Amniotic stem cell (primary cell): ENCODE measurements at places on chromosomes 1 and 21.

DNA sequence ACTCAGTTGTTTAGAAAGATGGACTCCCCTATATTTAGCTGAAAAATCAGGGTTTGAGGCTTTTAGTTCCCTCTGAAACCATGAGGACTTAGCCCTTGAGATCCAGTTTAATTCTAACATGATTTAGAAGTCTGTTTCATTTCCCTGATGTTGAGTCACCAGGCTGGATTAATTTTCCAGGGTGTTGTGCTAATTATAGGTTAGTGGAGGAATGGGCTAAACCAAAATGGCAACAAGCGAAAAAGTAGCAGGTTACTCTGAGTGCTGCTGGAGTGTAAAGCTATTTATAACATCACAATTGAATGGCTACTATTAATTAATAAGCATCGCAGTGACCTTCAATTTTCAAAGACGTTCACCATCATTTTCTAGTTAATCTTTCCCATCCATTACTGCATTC, 15.5 kb upstream of the USP24 start:
- no peak for DNase-seq

- no peak for DNase-seq
These were observed 50.5 kb downstream of the OPTC start for GRCh38 chr1:203544485-203544884.

DNA sequence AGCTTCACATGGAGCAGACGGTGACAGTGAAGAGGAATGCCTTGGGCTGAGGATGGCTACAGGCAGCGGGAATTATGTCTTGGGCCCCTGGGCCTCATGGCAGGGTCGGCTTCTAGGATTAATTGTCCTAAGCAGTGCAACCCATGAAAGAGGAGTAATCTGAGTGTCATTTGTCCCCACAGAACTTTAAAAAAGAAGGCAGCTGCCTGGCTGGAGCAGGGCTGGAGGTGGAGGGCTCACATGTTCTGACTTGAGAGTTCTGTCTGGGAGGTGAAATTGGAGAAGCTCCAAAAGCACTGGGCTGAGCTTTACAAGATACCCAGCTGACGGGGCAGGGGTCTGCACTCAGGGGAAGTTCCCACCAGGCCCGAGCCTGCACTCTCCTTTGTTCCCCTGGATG, 22.6 kb downstream of the CACNA1S start:
- no peak for DNase-seq

- no peak for DNase-seq
These were observed 113.4 kb upstream of the ATP1A1 start for GRCh38 chr1:116259663-116260062.

DNA sequence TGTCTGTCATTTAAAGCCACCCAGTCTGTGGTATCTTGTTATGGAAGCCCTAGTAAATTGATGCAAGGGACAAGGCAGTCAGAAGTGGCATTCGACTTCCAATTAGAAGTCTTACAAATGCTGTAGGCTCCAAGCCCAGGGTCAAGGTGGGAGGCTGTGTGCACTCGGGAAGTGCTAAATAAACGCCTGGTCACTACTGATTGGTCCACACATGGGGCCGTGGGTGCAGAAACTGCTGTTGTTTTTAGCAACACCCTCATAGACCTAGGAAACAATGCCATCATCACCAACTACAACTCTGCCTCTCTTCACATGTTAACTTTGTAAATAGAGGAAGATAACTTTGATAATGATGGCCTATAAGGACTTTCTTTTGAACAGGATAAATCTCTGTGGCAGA, 20.2 kb upstream of the ZBTB21 start:
- DNase-seq = no peak

DNA sequence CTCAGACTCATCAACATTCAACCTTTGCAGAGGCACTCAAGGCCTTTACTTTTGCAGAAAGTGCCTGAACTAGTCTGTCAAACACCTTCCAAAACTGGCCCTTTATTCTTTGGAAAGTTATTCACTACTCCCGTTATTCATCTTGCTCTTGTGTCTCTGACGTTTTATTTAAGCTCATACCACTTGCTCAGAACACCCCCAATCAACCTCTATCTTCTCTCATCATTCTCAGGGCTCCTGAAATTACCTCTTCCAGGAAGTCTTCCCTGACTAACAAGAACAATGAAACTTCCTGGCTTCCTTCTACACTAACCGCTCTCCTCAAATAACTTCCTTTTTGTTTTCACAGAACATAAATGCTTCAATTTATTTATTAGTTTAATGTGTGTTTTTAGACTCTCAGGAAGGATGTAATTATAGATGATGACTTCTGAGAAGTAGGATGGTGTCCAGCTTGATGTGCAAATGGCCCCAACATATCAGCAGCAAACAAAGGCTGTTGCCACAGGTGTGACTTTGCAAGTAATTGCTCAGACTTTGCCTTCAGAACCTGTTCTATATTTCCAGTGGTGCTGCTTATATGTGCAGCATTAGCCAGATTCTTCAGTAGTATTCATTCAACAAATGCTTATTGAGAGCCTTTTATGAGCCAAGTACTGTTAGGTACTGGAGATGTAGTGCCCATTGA, 22.8 kb upstream of the BATF3 start:
- DNase-seq = no peak

- DNase-seq = no peak
These were observed 28.4 kb upstream of the DMRTB1 start for GRCh38 chr1:53430779-53431178.

DNA sequence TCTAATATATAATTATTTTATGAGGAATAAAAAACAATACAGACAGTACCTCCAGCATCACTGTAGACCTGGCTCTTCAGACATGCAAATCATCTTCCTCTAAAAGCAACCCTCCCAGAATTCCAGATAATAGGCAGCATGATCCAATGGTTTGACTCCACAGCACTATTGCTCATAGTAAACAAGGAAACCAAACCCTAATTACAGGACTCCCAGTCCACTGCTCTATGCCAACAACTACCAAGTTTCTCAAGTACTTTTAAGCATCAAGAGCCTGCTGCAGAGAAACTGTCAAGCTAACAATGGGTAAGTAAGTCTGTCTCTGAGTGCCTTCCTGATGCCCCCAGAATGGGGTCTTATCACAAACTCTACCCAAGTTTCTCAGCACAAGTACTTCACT, 57.2 kb downstream of the EYA3 start:
- no peak for DNase-seq

GRCh38 chr1:203645996-203646395, 19.4 kb downstream of the ATP2B4 start:
- DNase-seq = no peak

DNA sequence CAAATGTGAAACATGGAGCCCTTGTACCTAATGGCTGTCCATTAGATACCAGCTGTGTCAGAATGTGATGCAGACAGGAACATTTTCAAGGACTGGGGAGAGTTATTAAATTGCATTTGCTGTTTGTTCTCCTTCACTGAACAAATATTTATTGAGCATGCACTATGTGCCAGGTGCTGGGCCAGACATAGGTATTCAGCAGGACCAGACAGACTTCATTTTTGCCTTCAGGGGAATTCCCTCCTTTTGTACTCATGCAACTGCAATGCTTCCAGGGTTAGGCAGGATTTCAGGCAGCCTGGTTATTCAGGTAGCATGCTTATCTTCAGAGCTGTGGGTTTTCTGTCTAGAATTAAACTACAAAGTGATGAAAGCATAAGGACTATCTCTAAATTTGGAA, 64.2 kb upstream of the SMYD2 start:
- no peak for DNase-seq

- DNase-seq = no peak
These were observed 19.1 kb downstream of the MARCKSL1 start for GRCh38 chr1:32316903-32317277.

GRCh38 chr1:180912801-180913565, at the start of gene KIAA1614:
TSS of gene KIAA1614 (plus strand) at chr1:180912897. CDS start at chr1:180913244, 347 bp downstream.
- DNase-seq = no peak

DNA sequence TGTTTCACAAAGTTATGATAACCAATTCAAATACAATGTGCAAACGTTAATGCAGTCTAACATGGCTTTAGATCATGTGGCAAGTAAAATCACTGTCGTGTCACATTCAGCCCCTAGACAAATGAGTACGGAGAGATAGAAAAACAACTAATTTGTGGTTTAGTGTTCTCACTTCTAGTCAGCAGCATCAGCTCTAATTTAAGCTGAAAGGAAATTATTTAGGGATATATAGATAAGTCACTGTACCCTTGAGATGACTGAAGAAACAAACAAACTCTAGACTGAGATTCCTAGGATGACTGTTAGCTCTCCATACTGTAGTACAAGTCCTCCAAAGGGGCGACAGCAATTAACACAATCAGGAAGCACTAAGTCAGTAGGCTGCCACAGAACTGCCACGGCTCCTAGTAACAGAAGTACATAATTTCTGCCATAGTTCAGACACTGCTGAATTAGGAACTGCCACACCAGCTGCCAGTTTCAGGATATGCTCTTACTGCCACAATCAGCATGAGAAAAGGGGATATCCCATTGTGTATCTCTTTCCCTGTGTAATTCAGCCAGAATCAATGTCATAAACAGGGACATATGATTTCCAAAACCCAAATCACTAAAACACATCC, 150.4 kb upstream of the NEGR1 start:
- DNase-seq = no peak

DNA sequence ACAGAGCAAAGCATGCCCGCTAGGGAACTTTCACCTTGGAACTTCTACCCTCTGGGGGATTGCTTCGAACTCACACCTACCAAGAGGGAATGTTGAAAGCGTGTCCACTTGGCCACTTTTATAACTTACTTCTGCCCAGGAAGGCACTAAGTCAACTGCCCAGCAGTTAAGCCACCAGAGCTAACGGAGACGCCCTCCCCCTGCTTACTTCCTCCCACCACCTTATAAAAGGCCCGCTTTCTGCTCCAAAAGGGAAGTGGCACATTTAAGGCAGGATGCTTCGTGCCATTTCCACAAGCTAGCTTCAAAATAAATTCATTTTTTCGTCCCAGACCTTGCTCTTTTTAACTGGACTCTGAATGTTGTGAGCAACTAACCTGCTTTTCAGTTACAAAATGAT, 3.2 kb upstream of the AK2 start:
- DNase-seq = no peak

GRCh38 chr1:110606657-110607535, 738 bp upstream of the KCNA2 start:
- DNase-seq = no peak

- DNase-seq = no peak
These were observed 233.3 kb downstream of the KCNJ6 start for GRCh38 chr21:37682966-37683365.

GRCh38 chr1:33249422-33249821, 6.9 kb upstream of the ZNF362 start:
- no peak for DNase-seq

GRCh38 chr1:19372602-19373001, 60.5 kb downstream of the SLC66A1 start:
- DNase-seq = no peak

- DNase-seq = no peak
These were observed 24.8 kb upstream of the EDN2 start for GRCh38 chr1:41509270-41509671.

- DNase-seq = no peak
These were observed 319.5 kb upstream of the USP24 start for GRCh38 chr1:55534565-55535121.

DNA sequence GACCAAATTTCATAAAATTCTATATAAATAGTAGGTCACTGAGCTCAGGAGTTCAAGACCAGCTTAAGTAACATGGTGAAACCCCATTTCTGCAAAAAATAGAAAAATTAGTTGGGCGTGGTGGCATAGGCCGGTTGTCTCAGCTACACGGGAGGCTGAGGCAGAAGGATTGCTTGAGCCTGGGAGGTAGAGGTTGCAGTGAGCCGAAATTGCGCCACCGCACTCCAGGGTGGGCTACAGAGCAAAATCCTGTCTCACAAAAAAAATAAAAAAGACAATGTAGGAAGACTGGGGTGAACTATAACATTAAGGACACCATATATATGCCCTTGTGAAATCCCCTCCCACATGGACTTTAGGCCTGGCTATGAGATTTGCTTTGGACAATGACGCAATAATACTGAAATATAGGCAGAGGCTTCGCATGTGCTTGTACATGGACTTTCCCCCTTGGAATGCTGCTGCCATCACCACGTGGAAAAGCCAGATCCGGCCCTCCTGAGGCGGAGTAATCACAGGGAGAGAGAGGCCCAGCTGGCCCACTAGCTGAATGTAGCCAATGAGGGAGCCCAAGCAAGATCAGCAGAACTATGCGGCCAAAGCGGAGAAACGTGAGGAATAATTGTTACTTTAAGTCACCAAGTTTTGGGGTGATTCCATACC, 13.1 kb upstream of the USP1 start:
- no peak for DNase-seq

DNA sequence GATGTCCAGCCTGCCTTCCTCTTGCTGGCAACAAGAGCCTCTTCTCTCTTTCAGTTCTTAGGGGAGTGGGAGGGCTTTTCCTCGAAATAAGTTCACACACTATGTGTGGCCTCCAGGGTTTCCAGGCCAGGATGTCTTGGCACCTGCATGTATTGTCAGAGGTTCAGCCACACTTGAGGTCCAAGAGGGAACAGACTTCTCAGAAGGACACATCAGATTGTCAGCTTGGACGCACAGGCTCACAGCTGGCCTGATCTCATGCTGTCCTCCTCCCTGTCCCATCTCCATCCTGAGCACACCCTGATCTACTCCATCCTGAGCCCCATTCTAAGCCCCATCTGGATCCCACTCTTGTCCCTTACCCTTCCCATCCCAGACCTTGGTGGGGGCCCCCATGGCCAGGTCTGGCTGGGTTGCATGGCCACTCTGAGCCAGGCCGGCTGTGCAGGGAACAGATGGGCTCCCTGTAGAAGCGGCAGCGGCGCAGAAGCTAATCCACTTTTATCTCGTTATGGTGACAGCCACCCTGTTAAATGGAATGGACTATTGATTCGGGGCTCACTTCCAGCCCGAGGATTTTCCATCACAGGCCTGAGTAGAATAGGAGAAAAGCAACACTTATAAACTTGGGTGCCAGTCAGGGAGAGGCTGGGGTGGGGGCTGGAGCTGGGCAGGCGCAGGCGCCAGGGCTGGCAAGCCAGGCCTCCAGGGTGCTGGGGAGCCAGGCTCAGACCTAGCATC, 85.1 kb upstream of the CSF3R start:
- no peak for DNase-seq

DNA sequence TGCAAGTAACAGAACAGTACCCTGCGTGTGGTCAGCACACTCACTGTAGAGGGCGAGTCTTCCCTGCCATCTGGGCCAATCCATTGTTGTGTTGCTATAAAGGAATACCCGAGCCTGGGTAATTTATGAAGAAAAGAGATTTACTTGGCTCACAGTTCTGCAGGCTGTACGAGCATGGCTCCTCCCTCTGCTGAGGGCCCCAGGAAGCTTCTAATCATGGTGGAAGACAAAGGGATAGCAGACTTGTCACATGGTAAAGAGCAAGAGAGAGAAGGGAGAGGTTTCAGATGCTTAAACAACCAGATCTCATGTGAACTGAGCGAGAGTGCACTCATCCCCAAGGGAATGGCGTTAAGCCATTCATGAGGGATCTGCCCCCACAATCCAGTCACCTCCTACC, 126.2 kb downstream of the CNIH3 start:
- no peak for DNase-seq

DNA sequence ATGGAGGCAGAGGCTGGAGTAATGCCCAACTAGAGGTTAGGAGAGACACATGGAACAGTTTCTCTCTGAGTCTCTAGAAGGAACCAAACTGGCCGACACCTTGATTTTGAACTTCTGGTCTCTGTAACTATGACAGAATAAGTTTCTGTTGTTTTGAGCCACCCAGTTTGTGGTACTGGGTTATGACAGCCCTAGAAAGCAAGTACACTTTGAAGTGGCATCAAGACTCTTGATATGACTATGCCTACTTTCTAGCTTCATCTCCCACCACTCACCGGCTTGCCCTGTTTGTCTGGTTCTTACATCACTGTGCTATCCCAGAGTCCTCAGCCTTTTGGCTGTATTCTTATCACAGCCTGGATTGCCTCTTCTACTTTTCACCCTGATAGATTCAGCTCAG, 230.3 kb upstream of the USP24 start:
- no peak for DNase-seq

- no peak for DNase-seq
These were observed 5.1 kb downstream of the CLCNKA start for GRCh38 chr1:16026723-16027484.
